ENCODE measurements at places on chromosomes 13 and 19.

- peak; percentile 29 for DNase-seq
These were observed 78.4 kb upstream of the XPO4 start for GRCh38 chr13:20980899-20981298.

DNA sequence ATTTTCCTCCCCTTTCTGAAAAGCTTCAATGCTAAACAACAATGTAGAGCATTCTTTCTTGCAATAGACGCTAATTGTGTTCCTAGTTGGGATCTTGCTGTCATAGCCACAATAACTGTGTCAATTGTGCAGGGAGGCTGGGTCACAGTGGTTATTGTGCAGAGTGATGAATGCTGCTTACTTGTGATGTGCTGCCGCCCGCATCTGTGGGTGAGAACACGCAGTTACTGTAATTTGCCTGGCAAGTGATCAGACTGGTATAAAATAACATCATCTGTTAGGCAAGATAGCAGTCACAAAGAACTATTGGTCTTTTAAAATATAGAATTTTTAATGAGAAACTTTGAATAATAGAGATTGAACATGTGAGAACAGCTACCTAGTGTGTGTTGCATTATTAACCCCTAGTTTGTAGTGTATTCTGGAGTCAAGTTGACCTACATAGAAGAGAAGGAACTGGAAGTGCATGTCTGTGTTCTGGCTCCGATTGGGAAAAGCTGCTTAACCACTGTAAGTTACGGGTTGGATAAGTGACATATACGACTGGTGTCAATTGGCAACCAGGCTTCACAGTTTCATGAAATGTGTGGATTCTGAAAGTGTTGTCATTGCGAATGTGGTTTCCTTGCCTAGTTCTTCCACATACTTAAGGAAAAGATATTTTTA is 43.6 kb downstream of the SLAIN1 start:
- no peak for DNase-seq

DNA sequence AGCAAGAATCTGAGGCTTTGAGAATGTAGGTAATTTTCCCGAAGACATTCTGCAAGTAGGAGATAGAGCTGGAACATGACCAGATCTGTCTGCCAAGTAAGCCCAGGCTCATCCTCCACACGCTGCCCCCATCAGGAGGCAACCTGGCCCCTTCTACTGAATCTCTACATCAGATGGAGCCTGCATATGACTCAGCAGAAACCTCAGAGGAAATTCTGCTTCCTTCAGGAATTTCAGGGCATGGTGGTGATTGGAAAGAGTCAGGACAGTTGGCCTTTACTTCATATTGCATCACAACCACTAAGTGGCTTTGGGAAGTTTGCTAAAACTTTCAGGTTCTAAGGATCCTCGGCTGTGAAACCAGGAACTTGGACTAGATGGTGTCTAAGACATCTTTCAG is 85.2 kb downstream of the LRRC63 start:
- DNase-seq = no peak

DNA sequence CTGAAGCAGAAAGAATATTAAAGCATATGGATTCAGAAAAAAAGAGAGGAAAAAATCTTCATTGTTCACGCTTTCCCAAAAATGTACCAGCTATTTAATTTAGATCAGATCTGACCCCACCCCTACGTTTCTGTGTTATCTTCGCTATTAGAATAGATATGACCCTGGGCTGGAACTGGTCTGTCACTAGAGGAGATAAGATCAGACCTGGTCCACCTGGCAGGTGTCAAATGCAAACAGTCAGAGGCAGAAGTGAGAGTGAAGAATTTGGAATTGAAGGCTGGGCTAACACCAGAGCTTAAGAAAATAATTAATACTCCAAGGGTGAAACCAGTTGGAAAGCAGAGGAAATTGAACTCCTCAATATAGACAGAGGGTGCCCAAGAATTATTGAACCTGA is 30.0 kb upstream of the MBNL2 start:
- DNase-seq = no peak

GRCh38 chr13:50126993-50127725 is 111.9 kb downstream of the KCNRG start:
- DNase-seq = peak; percentile 86

DNA sequence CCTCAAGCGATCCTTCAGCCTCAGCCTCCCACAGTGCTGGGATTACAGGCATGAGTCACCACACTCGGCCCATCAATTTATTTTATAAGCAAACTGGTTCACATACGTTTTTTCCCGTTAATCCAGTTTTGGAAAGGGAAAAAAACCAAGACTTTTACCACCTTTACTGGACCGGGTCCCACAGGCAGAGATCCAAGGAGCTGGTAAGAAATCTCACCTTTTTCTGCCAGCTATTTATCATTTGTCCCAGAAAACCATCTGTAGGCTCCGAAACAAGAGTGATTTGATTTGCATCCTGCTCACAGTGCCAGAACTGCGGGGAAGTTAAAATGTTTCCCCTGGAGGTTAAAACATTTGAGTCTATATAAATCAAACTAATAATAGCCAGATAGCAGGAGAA is 6.3 kb upstream of the FUT2 start:
- DNase-seq = no peak

GRCh38 chr13:21476893-21477472 is 17.9 kb upstream of the ZDHHC20 start:
- DNase-seq = peak; percentile 86

DNA sequence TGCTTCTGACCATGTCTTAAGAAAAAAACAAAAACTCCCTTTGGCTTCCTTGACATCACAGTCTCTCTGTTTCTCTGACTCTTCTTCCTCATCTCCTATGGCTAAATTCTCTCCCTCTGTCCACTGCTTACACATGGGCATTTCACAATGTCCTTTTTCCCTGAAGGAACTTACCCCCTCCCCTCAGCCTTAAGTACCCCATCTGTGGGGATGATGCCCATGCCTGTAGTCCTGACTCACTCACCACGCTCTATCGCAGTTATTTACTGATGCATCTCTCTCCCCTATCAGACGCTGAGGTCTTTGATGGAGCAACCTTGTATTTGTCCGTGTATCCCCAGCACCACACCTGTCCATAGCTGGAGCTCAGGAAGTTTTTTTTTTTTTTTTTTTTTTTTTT is 32.4 kb downstream of the ACTN4 start:
- DNase-seq = no peak

DNA sequence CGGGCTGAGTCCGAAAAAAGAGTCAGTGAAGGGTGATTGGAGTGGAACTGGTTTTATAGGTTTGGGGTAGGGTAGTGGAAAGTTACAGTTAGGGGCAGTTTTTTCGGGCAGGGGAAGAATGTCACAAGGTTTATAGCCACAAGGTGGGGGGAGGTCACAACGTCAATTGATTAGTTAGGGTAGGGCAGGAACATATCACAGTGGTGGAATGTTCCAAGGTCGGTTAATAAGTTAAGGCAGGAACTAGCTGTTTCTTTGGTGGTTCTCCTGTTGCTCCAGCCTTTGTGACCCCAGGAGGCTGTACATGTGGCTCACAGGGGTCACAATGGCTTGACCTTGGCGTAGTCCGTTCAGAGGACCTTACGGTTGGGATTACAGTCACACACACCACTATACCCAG is 20.3 kb downstream of the RDH8 start:
- no peak for DNase-seq

DNA sequence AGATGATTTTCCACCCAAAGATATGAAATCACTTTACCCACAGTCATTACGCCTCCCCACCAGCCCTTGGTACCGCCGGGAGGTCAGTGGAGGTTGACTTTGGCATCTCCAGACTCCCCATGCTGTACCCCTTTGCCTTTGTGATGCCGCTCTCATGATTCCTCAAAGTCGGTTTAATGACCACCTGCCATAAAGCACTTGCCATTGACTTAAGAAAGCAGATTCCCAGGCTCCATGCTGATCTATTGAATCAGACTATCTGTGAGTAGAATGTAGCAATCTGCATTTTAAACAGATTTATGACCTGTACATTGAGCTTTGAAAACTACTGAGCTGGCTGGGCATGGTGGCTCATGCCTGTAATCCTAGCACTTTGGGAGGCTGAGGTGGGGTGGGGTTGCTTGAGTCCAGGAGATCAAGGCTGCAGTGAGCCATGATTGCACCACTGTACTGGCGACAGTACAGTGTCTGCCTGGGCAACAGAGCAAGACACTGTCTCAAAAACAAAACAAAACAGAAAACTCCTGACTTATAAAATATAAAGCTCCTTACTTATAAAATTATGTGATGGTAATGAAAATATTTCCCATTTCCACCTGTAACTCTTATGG is 235.2 kb downstream of the KLF5 start:
- no peak for DNase-seq

DNA sequence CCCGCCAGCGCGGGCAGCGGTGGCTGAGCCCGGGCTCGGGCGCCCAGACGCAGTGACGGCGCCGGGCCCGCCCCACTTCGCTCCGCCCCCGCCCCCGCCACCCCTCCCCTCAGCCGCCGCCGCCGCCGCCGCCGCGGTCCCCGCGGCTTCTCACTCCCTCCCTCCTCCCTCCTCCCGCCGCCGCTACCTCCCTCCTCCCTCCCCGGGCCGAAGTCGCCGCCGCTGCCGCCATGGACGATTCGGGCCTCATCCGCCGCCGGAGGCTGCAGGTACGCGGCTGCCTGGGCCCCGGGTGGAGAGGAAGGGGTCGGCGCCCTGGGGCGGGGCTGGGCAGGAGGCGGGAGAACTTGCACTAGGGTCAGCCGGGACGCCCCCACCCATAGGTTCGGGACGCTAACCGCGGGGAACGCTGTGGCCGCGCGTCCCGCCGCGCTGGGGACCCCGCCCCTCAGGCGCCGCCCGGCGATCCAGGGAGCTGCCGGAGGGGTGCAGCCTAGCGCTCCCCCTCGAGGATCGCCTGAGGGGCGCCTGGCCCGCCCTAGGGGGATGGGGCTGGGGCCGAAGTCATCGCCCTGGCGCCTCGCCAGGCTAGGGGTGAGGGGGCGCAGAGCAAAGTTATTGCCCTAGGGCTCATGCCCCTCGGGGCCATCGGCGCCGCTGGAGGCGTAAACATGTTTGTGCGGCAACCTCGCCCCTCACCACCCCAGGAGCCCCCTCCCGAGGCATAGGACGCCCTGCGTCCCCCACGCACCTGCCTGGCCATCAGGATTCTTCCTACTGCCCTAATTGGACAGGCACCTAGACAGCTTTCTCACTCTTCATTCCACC is 427 bp downstream of the RTBDN start:
- DNase-seq = no peak

DNA sequence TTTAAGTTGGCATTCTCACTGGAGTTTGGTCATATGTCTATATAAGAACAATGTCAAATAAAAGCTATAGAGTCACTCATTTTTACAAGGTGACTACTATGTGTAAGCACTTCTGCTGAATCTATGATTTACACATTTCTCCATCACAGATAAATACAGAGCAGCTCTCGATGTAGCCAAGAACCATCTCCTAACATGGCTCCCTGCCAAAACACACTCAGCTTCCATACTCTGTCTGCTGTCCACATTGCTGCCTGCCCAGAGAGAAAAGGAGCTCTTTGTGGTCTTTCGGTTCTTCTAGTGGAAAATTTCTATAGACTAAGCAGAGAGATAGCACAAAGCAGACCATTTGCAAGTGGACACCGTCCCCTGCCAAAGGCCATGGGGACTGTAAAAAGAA is 190.9 kb upstream of the KLF12 start:
- DNase-seq = no peak

DNA sequence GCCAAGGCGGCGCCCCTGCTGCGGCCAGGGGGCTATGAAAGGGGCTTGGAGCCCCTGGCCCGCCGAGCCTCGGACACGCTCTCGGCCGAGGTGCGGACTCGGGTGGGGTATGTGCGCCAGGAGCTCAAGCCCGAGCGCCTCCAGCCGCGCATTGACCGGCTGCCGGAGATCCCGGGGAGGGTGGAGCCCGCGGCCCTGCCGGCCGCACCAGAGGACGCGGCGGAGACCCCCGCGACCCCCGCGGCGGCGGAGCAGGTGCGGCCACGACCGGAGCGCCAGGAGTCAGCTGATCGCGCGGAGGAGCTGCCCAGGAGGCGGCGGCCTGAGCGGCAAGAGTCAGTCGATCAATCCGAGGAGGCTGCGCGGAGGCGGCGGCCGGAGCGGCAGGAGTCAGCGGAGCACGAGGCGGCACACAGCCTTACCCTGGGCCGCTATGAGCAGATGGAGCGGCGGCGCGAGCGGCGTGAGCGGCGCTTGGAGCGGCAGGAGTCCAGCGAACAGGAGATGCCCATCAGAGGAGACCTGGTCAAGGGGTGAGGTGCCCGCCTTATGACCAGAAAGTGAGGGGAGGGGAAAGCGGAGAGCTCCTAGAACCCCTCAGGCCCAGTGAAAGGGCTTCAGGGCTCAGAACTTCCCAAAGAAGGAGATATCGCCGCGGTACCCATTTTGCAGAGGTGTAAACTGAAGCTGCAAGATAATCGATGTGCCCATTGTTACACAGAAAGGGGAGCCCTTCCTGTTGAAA is 8.8 kb upstream of the SHKBP1 start:
- DNase-seq = no peak

DNA sequence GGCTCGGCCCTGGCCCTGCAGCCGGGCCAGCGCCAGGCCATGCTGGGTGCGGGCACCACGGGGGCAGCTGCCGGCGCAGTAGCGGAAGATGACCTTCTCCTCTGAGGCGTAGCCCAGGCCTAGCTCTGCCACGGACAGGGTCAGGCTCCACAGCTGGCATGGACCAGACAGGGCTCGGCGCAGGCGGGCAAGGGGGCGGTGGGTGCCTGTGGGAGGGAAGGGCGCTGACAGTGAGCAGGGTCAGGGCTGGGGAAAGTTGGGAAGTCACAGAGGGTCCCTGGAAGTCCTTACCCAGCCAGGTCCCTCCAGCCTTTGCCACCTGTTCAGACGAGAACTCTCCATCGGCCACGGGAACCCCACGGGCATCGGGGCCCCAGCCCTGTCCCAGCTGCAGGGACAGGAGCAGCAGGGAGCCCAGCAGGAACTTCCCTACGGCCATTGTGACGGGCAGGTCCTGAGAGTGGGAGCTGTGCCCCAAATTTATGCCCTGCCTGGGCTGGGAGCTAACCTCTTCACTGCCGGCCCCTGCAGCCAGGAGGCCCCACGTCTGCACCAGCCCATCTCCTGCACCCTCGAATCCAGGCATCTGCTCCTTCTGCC is at the start of gene PSPN:
Gene PSPN, minus strand, starts transcription at position 523 of the 600 bp plus-strand sequence. Its CDS starts 84 bp downstream, at position 439.
- DNase-seq = no peak

GRCh38 chr13:32001154-32001768 is 30.3 kb upstream of the FRY start:
- DNase-seq = no peak

DNA sequence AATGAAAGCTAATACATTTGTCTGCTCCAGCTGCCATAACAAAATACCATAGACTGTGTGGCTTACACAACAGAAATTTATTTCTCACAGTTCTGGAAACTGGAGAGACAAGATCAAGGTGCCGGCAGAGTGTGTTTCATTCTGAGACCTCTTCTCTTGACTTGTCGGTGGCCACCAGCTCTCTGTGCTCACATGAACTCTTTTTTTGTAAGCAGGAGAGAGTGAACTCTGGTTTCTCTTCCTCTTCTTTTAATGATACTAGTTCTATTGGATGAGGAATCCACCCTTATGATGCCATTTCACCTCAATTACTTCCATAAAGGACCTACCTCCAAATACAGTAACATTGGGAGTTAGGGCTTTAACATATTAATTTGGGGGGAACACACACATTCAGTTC is 11.7 kb downstream of the KCTD12 start:
- no peak for DNase-seq

DNA sequence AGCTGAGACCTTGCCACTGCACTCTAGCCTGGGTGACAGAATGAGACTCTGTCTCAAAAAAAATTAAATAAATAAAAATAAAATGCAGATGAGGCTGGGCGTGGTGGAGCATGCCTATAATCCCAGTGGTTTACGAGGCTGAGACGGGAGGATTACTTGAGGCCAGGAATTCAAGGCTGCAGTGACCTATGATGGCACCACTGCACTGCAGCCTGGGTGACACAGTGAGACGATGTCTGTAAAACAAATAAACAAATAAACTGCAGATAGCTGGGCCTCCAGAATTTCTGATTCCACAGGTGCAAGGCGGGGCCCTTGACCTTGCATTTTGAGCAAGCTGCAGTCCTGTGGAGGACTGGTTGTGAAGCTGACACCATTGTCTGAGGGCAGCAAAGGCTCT is 3.1 kb upstream of the MAG start:
- DNase-seq = no peak
